ENCODE measurements at places on chromosomes 7 and 10. TPM values are rescaled to one million over a fixed set of nuclear protein-coding genes. Genes with fewer than 3 reads are reported as not detected.

DNA sequence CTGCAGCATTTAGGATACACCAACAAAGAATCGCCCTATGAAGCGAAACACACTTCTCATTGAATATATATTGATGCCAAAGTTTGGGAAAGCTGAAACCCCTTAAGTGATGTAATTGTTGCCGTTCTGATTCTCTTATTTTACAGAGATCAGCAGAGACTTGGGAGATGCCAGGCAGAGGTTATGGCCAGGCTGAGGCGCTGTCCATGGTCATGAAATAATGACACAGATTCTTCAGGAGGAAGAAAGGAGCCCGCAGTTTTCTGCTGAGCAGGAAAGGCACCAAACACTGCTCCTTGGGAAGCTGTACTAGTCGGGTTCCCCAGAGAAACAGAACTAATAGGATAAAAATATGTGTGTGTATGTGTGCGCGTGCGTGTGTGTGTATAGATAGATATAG is 566.0 kb downstream of the CALN1 start:
- DNase-seq, result no peak

DNA sequence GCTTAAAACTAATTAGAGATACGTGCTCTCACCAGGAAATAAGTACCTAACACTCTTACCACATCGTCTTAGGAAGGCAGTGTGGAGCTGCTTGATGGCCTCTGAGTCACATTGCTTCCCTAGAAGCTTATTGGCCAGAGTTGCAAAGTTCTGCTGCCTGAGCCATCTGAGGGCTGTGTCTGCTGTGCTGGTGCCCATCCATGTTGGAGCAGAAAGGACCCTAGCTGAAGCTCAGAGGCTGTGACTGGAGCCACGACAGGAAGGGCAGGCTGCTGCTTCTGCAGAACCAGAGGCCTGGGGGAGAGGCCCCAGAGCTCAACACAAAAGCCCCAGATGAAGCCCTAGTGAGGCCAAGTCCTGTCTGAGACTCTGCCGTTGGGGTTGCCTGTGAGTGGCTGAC is 64.8 kb upstream of the IGFBP3 start:
- DNase-seq, result no peak

DNA sequence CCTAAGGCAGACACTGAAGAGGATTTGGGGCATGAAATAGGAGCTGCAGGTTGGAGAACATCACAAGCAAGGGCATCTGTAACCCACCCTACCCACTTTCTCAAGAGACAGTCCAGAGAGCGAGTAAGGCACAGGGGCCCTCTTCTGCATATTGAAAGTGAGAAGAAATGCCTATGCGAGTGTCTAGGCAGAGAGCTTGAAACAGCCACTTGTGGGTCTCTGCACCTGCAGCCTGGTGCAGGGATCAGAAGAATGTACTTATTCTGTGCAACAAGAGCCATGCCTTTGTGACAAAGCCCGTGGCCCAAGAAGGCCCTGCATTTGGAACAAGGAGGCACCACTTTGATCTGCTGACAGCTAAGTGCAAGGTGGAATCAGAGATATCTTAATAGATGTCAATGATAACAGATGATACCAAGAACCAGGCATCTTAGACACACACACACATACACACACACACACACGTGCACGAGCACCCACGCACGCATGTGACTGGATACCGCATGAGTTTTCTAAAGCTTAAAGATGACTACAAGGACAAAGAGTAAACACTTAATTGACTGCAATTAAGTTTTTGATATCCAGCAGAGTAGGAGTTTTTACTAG is 89.3 kb downstream of the NPSR1 start:
- DNase-seq, result no peak

Gene NPFFR1
- total RNA-seq, result not detected

Gene DNAH11
- total RNA-seq, result 0.26 TPM

Gene PPP1R17
- not detected for total RNA-seq

Gene AQP1
- total RNA-seq, result 140 TPM

DNA sequence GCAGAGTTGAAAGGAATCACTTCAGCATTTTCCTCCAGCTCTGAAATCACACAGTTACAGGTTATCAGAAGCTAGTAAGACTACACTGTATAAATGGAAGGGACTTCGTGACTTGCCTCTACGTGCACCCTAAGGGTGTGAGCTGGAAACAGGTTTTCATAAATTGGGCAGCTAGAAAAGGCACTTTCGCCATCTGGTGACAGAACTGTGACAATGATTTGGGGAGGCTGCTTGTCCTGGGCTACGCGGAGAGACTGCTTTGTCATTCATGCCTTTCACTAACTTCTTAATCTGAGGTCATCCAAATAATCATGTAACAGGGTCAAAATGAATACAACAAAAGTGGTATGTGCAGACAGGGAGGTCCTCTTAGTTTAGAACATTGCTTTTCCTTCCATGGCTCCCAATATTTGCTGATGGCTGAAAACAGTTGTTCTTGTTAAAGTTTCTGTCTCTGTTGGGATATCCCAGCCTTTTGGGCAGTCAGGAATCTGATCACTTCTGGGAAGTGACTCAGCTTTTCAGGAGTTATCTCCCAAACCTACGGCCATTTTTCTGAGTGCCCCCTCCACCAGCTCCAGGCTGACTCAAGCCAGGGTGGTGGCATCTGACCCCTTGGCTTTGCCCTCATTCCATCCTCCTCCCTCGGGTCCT is 17.8 kb downstream of the VWC2 start:
- DNase-seq, result no peak

GRCh38 chr10:4538016-4538415 is 288.0 kb upstream of the AKR1E2 start:
- DNase-seq, result no peak

DNA sequence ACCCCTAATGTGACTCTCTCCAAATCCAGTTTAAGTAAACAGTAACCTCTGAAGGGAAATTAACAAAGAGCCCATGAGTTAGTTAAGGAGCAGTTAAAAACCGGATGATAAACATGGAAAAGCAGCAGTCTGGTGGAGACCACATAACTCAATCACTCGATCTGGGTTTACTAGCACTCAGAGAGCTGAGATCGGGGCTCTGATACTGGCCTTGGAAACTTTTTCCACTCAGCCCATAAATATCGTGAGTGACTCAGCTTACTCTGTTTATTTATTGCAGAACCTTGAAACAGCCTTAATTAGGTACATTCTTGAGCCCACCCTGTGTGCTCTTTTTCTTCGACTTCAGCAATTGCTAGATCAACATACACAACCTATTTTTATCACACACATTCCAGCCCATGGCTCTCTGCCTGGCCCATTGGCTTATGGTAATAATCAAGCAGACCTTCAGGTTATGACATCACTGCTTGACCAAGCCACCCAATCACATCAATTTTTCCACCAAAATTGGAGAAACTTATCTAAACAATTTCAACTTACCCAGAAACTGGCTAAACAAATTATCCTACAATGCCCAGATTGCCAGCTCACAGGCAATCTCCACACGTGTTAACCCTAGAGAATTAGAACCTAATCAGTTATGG is 82.2 kb upstream of the GPR22 start:
- no peak for DNase-seq

DNA sequence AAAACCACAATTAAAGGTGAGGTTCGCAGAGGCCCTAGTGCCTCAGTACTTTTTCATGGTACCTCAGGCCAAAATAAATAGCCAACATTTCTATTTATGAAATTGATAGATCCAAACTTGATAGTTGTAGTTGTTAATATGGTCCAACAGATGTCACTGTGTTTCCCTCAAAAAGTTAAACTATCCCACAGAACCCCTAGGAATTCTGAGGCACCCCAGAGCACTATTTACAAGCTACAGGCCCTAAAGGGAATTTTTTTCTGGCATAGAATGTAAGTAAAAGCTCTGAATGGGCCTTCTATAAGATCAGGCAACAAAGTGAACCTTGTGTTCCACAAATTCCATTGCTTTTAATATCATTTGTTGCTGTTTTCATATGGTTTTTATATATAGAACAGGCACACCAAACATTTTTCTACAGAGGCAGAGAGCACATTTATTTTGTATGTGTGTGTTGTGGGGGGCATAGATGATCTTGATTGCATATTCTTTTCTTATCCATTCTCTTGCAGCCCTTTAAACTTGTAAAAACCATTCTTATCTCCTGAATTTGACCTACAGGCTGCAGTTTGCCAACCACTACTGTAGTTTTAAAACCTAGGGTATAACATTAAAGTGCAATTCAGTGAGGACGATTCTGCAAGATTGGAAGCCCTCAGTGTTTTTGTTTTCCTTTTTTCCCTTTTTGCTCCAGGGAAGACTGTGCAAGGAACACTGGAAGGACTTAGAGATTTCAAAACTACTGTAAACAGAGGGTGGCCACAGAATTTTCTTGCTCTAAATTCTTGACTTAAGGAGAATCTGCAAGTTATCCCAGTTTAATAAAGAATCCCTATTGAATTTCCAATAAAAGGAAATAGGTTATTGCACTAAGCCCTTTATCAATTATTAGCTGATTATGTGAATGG is 3.5 kb upstream of the ARL4A start:
- DNase-seq, result no peak

DNA sequence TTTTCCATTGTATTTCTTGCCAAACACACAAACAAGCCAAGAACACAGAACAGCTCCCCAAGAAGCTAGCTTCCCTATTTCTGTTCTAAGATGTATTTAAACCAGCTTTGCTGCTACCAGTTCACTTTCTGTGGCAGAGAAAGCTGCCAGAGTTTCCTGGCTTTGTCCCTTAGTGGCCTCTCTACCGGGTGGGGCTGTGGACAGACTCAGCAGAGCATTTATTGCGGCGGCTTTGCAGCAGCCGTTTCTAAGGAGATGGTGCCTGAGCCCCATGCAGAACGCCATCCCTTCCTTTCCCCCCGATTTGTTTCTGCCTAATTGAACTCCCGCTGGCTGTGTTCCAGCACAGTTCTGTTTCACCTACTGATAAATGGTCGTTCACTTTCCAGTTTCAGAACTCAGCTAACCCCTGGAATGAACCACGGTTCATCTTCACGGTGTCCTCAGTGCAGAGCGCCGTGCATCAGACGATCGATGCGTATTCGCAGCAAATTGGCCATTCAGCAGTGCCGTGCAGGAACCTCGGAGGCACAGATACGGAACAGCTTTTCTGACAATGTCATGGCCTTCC is 33.8 kb upstream of the SFMBT2 start:
- no peak for DNase-seq

GRCh38 chr7:88401009-88401623 is 94.4 kb upstream of the STEAP4 start:
- DNase-seq, result no peak

Gene DRGX
- total RNA-seq, result not detected

GRCh38 chr7:87543623-87544022 is 57.1 kb downstream of the ABCB1 start:
- no peak for DNase-seq

GRCh38 chr7:105450177-105450861 is 61.6 kb upstream of the SRPK2 start:
- no peak for DNase-seq

DNA sequence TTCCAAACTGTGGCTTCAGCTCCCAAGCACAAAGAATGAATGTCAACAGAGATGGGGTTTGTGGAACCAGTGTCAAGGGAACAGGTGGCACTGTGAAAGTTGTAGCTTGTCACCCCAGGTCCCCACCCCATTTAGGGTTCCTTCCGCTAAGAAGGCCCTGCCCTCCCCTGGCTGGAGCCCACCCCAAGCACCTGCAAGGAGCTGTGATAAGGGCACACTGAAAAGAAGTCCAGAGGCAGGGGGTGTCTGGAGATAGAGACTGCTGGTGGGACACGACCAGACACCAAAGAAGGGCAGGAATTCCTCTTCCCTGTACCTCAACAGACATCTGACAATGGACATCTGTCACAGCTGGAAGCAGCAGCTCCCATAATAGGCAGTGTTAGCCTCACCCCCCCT is 4.5 kb downstream of the GRID1 start:
- DNase-seq, result peak; percentile 49

DNA sequence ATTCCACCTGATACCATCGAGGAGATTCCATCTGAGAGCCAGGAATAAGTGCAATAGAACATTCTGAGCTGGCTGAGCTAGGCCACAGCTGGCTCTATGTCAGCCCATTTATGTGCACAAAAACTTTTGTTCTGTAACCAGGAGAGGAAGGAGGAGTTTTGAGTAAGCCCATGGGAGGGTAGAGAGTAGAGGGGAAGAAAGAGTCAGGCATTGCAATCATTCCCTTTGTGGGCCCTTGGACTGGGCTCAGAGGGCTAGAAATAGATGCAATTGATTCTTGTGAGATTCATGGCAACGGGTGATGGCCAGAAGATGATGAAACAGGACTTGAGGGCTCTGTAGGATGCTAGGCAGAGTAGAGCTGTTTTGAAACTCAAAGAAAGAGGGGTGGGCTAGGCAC is 104.6 kb upstream of the KIF5B start:
- DNase-seq, result no peak

Gene DLX6
- total RNA-seq, result not detected

All from mesenteric fat pad (tissue), 1 donor.